ENCODE measurements at places on chromosomes 4 and X. TPM values are rescaled to one million over a fixed set of nuclear protein-coding genes. Genes with fewer than 3 reads are reported as not detected.

TMEM154 gene
- 1.5 TPM for total RNA-seq

LEF1 gene
- 42.6 TPM for total RNA-seq

GRCh38 chr4:98536631-98537030 lies 121.8 kb downstream of the TSPAN5 start:
- no peak for DNase-seq

DNA sequence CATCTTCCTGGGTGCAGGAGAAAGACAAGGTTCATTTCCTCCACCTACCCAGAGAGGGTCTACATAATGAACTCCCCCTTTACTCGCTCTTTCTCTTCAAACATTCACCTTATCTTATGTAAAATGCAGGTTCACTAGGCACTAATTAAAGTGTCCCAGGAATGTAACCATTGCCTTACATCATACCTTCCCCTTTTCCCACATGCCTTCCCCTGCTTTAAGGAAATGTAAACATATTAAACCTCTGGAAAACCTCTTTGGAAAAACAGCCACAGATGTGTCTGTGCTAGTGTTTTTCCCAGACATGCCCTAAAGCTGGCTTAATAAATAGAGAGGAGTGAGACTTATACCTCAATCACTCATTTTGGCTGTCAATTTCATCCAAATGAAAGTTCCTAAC lies 15.8 kb downstream of the TBC1D9 start:
- no peak for DNase-seq

CHRDL1 gene
- total RNA-seq, result 90.2 TPM

All from uterus (tissue), 4 donors.